KBM-7 (cell line): ENCODE measurements at places on chromosomes 12 and 14.
A peak's percentile ranks its signal among the peaks of the same experiment; 100 is the strongest.

GRCh38 chr12:20514598-20514997, 146.3 kb downstream of the PDE3A start:
- DNase-seq: no peak

GRCh38 chr12:55711786-55712553, 3.9 kb upstream of the BLOC1S1 start:
- DNase-seq: no peak

GRCh38 chr12:89884952-89885351, 176.3 kb upstream of the ATP2B1 start:
- no peak for DNase-seq

DNA sequence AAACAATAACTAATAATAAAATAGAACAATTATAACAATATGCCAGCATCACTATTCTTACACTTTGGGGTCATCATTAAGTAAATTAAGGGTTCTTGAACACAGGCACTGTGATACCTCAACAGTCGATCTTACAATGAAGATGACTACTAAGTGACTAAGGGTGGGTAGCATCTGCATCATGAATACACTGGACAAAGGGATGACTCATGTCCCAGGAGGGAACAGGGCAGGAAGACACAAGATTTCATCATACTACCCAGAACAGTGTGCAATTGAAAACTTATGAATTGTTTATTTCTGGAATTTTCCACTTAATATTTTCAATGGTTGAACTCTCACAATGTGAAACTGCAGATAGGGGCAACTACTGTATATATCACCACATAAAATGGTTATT, 19.7 kb downstream of the TSPAN19 start:
- no peak for DNase-seq

DNA sequence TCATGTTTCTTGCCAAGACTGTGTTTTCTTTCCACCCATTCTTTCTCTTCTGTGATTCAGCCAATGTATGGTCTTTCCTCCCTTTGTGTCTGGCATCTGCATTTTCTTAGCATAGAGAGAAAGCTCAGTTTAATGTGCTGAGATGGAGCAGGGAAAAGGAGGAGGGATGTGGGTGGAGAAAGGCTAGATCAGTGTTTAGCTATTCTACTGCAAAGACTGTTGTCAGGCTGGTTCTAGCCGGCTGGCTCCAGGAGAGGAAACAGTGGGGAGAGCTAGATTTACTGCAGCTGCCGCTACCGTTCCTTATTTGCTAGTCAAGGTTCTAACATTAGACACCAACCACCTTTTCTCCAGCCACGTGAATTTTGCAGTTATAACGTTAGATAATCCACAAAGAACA, 5.2 kb upstream of the RIMKLB start:
- peak; percentile 69 for DNase-seq

DNA sequence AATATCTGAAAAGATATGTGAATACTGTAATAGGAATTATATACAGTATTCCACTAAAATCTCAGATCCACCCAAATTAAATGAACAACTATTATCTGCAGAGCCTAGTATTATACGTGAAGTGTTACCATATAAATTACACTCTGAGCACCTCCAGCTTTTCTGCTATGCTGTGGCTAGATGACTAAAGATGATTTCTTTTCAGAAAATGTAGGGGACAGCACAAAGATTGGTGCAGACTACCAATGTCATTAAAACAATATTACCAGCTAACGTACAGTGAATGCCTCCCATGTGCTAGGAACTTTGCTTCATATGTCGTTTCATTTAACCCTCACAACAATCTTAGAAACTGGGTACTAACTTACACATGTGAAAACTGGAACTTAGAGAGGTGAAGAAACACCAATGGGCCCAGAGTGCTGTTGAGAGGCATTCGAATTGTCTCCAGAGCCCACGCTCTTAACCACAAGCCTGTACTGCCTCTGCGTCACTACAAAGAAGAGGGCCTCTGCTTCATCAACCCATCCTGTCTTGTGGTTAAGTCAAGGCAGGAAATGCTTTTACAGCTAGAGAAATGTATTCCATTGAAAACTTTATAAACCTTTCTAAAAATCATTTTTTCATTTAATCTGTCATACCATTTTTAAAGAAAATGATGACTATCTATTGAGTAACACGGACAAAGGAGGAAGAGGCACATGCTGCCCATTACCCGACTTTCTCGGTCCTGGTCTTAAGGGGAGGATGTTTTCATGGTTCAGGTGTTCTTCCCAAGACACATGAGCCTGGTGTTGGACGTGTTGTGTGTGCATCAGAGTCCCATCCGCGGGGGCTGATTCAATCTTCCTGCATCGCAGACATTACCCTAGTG, 1.3 kb downstream of the GPR65 start:
- DNase-seq: peak; percentile 55

DNA sequence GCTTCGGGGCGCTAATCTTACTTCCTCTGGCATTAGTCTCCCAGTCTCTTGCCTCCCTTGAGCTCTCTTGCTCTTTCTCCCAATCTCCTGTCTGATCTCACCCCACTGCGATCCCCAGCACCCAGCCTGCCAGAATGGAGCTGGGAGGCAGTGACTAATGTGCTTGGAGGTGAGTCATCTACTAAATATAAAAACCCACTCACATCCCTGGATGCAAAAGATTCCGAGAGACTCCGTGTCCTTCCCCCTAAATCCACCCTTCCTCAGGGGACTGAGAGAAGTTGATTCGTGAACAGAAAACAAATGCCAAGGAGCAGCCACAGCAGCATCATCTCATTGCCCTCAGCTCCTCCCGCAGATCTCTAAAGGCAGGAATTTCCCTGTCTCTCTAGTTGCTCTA, 45.7 kb upstream of the KCNA5 start:
- no peak for DNase-seq

- DNase-seq: peak; percentile 84
Measured at GRCh38 chr12:109428037-109428629, 49.0 kb downstream of the KCTD10 start.

- peak; percentile 84 for DNase-seq
Measured at GRCh38 chr12:96108321-96108720, 72.9 kb upstream of the LTA4H start.

DNA sequence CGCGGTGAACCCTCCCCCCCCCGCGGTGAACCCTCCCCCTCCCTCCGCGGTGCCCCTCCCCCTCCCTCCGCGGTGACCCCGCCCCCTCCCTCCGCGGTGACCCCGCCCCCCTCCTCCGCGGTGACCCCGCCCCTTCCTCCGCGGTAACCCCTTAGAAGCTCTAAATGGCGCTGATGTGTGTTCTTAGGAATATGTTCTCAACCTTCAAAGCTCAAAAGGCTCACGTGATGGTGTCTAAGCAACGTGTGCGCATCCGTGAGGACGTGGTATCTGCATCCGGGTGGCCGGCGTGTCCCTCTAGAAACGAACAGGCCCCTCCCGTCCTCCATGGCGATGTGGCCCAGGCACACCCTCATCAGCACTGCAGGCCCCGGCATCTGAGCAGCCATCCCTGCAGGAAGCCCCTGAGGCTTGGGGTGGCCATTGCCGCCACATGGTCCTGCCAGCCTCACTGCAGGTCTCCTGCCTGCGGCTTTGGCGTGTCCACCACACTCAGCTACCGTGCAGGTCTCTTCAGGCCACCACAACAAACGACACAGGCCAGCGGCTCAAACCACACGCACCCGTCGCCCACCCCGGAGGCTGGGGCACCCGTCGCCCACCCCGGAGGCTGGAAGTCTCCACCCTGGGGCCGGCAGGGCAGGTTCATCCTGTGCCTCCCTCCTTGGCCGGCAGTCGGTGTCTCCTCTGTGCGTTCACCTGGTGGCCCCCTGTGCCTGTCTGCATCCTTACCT, 14.5 kb upstream of the FBRSL1 start:
- no peak for DNase-seq
